Activated T-cell treated with anti-CD3 and anti-CD28 coated beads for 48 hours (primary cell): ENCODE measurements at places on chromosomes 4 and X.

GRCh38 chr4:114272226-114272625 is 292.8 kb upstream of the ARSJ start:
- DNase-seq: no peak

GRCh38 chr4:142846729-142847596 is 862 bp upstream of the INPP4B start:
- DNase-seq: peak; percentile 61

- no peak for DNase-seq
These were observed 66.0 kb downstream of the APBB2 start for GRCh38 chr4:41148292-41148691.

DNA sequence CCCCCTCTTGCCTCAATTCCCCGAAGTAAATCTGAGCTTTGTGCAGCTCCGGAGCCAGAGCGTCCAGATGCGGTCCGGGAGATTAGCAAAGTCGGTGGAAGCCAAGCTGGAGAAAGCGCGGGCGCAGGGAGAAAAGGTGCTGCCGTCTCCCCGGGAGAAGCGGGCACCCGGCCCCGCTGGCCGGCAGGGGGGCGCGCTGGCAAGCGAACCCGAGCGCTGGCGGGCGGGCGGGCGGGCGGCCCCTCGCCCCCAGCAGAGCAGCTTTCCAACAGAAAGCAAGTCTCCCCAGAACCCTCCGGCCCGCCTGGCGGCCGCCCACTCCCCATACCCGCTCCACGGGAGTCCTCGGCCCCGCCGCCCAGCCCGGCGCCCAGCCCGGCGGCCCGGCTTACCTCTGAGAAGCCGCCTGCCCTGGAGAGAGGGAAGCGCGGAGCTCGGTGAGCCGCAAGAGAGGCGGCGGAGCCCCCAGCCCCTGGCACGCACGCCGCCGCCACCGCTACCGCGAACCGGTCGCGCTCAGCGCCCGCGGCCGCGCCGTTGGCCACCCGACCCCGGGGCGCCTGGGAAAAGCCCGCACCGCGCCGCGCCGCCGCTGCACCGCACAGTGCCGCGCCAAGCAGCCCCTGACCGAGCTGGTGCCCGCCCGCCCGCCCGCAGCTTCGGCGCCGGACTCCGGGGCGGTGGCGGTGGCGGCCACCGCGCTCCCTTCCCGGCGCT is 529 bp upstream of the CITED1 start:
- no peak for DNase-seq

DNA sequence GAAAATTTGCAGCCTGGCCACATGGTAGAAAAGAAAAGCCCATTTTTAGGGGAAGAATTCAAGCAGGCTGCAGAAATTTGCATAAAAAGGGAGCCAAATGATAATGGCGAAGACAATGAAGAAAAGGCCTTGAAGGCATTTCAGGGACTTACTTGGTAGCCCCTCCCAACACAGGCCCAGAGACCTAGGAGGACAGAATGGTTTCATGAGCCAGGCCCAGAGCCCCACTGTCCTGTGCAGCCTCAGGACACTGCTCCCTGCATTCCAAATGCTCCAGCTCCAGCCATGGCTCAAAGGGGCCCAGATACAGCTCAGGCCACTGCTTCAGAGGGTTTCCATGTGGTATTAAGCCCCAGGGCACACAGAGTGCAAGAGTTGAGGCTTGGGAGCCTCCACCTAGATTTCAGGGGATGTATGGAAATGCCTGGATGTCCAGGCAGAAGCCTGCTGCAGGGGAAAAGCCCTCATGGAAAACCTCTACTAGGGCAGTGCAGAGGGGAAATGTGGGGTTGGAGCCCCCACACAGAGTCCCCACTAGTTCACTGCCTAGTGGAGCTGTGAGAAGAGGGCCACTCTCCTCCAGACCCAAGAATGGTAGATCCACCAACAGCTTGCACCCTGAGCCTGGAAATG is 271.7 kb upstream of the KLF3 start:
- DNase-seq: no peak

- no peak for DNase-seq
These were observed 116.7 kb downstream of the KLHL8 start for GRCh38 chr4:87103691-87104187.

- peak; percentile 2 for DNase-seq
These were observed 1.2 kb downstream of the HMGB3 start for GRCh38 chrX:150984169-150984824.

- DNase-seq: no peak
These were observed 118.9 kb downstream of the RAB28 start for GRCh38 chr4:13365195-13365594.

- no peak for DNase-seq
These were observed 314.0 kb downstream of the GBA3 start for GRCh38 chr4:23006756-23007155.
